ENCODE measurements at places on chromosomes 13 and 19.

GRCh38 chr13:90547272-90547790 is 800.2 kb upstream of the MIR17HG start:
- DNase-seq = no peak

GRCh38 chr13:22316494-22317025 is 645.7 kb downstream of the FGF9 start:
- DNase-seq = no peak

GRCh38 chr13:42649141-42649540 is 75.2 kb downstream of the TNFSF11 start:
- no peak for DNase-seq

- DNase-seq = no peak
Measured at GRCh38 chr13:41720839-41721561, 239.9 kb downstream of the VWA8 start.

DNA sequence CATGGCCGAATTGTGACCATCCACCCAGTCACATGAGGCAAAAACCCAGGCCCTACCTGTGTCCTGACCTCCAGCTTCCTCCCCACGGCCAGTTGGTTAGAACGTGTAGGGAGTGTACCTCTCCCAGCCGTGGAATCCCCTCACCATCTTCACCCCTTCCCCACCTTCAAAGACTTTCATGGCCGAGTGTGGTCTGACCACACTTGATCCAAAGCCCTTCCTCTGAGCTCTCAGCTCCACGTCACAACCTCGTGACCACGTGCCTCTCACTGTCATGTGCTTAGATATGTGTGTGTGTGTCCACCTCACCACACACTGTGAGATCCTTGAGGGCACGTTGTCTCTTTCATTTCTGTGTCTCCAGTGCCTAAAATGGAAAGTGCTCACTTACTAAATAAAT is 48.6 kb upstream of the UBE2L5 start:
- DNase-seq = no peak

DNA sequence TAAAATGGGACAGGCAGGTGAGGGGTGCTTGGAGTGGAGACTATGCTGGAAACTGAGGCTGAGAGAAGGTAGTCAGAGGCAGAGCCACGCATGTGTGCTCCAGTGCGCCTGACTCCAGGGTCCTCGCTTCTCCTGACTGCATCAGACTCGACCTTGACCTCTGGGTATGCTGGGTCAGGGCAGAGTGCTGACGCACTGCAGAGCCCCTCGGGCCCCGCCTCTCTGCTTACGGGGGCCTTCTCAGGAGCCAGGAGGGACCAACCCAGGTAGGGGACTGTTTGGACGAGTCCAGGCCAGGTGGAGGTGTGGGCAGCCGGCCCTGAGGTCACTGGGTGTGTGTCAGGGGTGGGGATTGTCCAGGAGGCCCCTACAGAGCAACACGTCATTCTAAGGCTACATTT is 22.9 kb upstream of the SLC7A10 start:
- DNase-seq = no peak

All from AG04450 (cell line).